ENCODE measurements at places on chromosomes 7 and 10.

DNA sequence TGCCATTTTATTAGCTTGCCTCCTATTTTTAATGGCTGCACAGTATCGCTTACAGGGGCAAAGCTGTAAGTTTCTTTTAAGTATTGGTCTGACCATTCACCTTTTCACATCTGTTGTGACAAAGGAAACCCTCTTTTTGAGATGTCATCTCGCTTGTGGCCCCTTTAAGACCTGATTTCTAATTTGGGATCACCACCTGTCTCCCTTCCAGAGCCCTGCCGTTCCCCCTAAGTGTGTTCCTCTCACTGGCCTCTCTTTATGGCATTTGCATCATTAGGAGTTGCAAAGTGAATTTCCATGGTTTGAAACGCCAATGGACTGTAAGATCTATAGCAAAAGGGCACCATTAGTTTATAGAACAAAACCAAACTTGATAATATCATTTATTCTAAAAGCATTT, 1.4 kb downstream of the EPDR1 start:
- no peak for DNase-seq

DNA sequence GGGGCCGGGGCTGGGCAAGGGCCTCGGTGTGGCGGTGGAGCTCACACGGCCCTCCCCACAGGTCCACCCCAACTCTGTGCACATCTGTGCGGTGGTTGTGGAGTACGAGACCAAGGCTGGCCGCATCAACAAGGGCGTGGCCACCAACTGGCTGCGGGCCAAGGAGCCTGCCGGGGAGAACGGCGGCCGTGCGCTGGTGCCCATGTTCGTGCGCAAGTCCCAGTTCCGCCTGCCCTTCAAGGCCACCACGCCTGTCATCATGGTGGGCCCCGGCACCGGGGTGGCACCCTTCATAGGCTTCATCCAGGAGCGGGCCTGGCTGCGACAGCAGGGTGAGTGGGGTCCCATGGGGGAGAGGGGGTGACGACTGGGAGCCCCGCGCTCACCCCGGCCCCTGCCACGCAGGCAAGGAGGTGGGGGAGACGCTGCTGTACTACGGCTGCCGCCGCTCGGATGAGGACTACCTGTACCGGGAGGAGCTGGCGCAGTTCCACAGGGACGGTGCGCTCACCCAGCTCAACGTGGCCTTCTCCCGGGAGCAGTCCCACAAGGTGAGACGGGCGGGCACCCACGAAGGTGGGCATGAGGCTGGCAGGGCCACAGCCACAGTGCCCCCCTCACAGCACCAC, 8.8 kb downstream of the TMEM120A start:
- DNase-seq, result no peak

- no peak for DNase-seq
These were observed 20.5 kb downstream of the YKT6 start for GRCh38 chr7:44221231-44221791.

- no peak for DNase-seq
These were observed 140.6 kb downstream of the NRP1 start for GRCh38 chr10:33193701-33194521.

DNA sequence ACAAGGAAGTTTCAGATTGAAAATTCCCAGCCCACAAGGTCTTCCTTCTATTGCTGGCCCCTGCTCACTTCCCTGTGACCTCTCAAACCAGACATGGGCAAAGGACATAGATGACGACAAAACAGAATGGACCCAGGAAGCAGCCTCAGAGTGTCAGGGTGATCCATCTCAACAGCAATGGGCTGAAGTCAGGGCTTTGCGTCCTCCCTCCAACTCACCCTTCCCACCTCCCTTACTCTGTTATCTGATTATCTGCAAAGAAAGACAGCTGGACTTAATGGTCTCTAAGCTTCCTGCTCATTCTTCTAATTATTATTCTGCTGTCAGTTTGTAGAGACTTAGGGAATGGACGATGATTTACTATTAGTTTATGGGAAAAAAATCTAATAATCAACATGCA, 115.9 kb downstream of the PIP4K2A start:
- DNase-seq, result no peak

GRCh38 chr10:87942884-87943527, 79.6 kb downstream of the PTEN start:
- DNase-seq, result no peak

GRCh38 chr10:60937784-60938654, 6.0 kb downstream of the RHOBTB1 start:
- DNase-seq, result no peak

- no peak for DNase-seq
These were observed 168.8 kb upstream of the RHOBTB1 start for GRCh38 chr10:61112771-61113170.

- DNase-seq, result no peak
These were observed 393.8 kb upstream of the PRKCQ start for GRCh38 chr10:6973899-6974298.

- peak; percentile 61 for DNase-seq
These were observed 4.1 kb downstream of the LBX1 start for GRCh38 chr10:101224910-101225823.

- no peak for DNase-seq
These were observed 422.7 kb downstream of the SORCS3 start for GRCh38 chr10:105063796-105064195.

- DNase-seq, result no peak
These were observed 145.1 kb upstream of the MKLN1 start for GRCh38 chr7:131182446-131183058.

GRCh38 chr7:117489016-117489415, 9.2 kb downstream of the CFTR start:
- no peak for DNase-seq

GRCh38 chr10:113179265-113179664, 229.2 kb downstream of the TCF7L2 start:
- DNase-seq, result no peak

GRCh38 chr7:96973986-96974385, 31.4 kb upstream of the DLX6 start:
- DNase-seq, result no peak

GRCh38 chr10:23067939-23068775, 27.2 kb upstream of the MSRB2 start:
- peak; percentile 53 for DNase-seq

- no peak for DNase-seq
These were observed 125.3 kb upstream of the SGCE start for GRCh38 chr7:94781236-94781635.

DNA sequence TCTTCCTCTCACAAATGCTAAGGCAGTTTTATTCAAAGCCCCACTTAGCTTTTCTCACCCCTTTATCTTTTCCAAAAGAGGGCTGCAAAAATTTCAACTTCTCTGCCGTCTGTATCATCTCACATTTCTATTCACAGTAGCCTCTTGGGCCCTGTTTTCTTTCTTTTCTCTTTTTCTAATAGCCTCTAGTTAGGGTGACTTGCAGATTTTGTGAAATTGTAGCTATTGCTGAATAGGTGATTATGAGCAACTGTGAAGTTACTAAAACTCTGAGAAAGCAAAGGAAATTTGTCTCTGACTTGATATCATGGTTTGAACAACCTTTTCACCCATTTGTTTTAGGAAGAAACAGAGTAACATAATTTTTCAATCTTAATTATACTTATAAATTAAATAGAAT, 29.2 kb downstream of the EXOC4 start:
- DNase-seq, result no peak

DNA sequence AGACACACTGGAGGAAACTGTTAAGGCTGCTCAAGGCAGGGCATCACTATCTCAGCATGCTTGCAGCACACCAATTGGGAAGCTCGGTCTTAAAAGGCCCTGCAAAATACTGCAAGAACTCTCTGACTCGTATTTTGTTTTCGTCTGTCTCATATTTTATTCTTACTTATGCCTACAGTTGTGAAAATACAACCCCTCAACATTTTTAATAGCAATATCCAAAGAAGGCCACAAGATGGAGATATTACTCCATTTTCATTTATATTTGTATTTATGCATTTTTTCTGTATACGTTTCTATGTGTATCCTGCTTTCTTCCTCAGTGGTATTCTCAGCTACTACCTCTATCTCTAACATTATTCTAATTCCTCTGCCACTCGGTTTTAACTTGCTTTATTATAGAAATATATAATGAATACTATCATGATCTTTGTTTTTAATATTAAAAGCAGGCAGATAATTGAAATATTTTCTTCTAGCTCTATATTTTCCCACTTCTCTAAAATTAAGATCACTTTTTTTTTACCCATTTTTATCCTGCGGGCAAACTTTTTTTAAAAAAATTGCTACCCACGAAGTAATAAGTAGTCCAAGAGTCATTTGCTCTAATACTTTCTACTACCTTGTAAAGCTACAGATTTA, 10.0 kb downstream of the DNAJC1 start:
- DNase-seq, result no peak

DNA sequence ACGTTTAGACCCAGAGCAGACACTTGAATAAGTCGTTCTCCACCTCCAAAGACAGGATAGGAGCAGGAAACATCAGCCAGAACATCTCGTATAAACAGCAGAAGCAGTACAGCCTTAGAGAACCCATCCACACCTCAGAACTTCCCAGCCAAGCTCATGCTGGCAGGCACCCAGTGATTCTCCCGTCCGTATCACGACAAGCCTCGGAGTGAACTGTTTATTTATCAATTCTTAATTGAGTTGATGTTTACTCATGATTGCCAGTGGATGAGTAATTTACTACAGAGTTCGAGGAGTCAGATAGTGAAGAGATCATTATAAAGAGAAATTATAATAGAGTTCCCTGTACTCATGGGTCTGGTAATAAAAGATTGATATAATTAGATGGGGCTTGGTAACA, 811.5 kb downstream of the LRMDA start:
- DNase-seq, result no peak

GRCh38 chr7:103445228-103446048, 569 bp downstream of the SLC26A5 start:
- DNase-seq, result no peak

GRCh38 chr7:112110175-112110574, 96.0 kb downstream of the DOCK4 start:
- no peak for DNase-seq

DNA sequence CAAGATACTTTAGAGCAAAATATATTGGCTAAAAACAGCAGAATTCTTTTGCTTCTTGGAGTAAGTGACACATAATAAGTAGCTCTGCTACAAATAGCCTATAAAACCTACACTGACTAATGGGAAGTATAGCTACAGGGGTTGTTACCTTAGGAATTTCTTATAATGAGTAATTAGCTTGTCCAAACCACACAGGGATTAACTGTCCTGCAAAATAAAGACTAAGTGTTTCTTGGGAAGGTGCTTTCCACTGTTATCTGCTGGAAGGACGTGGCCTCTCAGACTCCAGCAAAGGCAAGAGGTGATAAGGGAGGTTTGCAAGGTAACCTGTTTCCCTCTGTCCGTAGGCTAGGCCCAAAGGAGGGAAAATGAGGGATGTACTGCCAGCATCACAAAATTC, 302.4 kb downstream of the DOCK4 start:
- no peak for DNase-seq

DNA sequence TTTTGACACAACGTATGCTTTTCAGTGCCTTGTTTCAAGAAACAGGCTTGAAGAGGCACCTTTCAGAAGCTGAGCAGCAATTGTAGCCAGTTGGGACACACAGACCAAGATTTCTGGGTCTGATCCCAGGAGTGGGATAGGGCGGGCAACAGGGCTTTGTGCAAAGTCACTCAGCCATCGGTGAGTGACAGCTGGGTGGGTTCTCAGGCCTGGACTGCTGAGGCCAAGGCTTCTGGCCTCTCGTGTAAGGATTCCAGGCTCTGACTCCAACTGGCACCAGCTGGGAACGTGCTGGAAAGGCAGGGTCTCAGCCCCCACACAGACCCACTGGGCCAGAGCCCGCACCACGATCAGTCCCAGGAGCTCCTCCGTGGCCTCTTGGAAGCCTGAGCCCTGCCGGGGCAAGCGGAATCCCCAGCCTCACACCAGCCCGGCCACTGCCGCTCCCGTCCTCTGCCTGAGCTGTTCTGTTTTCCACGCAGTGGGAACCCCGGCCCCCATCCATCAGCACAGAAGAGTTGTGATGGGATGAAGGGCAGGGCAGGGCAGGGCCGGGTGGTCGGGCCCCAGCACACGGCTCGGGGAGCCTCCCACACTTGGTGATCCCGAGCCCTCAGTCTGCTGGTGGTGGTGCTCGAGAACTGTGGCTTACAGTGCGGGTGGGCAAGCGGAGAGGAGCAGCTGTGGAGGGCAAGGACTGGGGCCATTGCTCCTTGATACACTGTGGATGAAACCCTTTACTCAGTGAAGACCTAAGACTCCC, 46.8 kb downstream of the VIPR2 start:
- DNase-seq, result no peak

- DNase-seq, result no peak
These were observed 57.0 kb downstream of the MCMBP start for GRCh38 chr10:119815671-119816070.

GRCh38 chr10:83723080-83723479, 416.2 kb upstream of the GHITM start:
- DNase-seq, result no peak

DNA sequence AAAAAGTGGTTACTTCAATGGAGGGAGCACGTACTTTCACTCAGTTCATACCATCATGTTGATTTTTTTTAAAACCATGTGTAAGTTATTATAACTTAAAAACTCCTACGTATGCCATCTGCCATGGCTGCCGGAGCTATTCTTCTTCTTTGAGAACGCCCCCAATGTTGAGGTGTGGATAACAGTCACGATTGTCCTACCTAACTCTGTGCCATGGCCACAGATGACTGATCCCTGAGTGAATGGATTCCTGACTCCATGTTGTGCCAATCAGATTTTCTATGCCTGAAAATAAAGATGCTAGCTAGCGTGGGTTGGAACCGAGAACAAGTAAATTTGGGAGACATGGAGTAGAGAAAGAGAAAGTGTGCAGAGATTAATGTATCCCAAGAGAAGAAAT, 5.3 kb downstream of the MCMBP start:
- DNase-seq, result no peak

DNA sequence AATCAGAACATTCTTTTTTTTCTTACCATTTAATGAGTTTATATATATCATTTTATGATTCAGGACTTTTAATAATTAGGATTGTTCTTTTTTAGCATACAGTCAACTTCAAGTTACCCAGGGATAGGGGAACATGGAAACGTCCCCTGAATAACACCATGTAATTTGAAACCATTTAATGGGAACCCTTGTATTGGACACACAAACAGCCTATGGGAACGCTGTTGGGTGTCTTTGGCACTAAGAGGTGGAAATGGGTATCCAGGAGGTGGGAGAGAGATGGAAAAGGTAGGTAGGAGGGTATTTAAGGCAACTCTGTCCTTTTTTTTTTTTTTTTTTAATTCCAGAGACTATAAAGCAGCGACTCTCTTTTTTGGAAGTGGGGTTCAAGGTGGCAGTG, 2.6 kb downstream of the LUC7L2 start:
- DNase-seq, result peak; percentile 9
